ENCODE measurements at places on chromosomes 7 and 10.

- DNase-seq = no peak
Measured at GRCh38 chr10:82953909-82954308, 1078.9 kb downstream of the NRG3 start.

- no peak for DNase-seq
Measured at GRCh38 chr10:122504610-122504950, 43.2 kb downstream of the HTRA1 start.

DNA sequence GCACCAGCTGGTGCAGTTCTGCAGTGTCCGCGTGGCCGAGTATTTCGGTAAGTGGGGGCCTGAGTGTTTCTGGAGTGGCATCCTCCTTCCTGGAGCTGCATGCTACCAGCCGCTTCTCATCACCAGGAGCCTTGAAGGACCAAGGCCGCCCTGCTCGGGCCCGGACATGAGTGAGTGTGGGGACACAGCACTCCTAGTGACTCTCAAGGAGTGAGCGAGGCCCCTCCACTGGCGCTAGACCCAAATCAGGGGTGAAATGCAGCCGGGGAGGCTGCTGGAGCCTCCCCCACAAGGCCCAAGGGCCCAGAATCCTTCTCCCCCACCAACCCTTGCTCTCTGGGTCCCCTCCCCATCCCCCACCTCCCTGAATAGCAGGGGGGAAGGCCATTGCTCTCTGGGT, 48.0 kb downstream of the CAMK2B start:
- no peak for DNase-seq

- peak; percentile 41 for DNase-seq
Measured at GRCh38 chr7:140326116-140326928, 72.0 kb downstream of the SLC37A3 start.

GRCh38 chr7:9608560-9608959, 1175.2 kb downstream of the NXPH1 start:
- no peak for DNase-seq

GRCh38 chr10:71076473-71077142, 135.8 kb upstream of the UNC5B start:
- DNase-seq = no peak

DNA sequence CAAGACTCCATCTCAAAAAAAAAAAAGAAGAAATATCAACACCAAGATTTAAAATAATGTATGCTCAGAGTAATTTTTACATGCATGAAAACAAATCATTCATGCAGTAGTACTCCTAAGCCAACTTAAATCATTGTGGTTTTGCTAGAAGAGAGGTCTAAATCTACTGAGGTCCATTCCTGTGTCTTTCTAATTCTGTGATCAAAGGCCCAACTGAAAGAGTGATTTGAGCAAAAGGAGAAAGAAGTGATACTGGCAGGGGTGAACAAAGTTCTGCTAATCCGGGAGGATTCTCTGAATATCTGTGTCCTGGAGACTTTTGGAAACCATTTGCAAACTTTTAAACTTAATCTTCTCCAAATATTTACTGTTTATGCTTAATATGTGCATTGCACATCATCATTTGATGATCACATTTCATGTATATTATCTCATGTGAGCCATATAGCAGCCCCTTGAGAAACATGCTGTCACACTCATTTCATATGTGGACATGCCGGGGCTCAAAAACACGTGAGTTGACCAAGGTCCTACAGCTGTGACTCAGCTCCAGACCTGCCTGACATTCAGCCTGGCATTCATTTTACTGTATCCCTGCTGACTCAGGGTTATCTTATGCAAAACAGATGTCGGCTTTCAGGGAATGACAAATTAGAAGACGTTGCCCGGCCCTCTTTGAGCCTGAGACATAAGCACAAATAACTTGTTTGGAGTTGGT, 76.4 kb downstream of the FAM107B start:
- no peak for DNase-seq

- no peak for DNase-seq
Measured at GRCh38 chr10:67666416-67667034, 29.5 kb downstream of the CTNNA3 start.
